ENCODE measurements at places on chromosomes 11 and 22.
A peak's percentile ranks its signal among the peaks of the same experiment; 100 is the strongest.

GRCh38 chr11:35148163-35148837 lies 9.3 kb downstream of the CD44 start:
- DNase-seq, result no peak

GRCh38 chr11:2800655-2801531 lies 84.7 kb downstream of the CDKN1C start:
- DNase-seq, result no peak

GRCh38 chr22:23832226-23833016 lies 6.4 kb downstream of the DERL3 start:
- DNase-seq, result no peak

DNA sequence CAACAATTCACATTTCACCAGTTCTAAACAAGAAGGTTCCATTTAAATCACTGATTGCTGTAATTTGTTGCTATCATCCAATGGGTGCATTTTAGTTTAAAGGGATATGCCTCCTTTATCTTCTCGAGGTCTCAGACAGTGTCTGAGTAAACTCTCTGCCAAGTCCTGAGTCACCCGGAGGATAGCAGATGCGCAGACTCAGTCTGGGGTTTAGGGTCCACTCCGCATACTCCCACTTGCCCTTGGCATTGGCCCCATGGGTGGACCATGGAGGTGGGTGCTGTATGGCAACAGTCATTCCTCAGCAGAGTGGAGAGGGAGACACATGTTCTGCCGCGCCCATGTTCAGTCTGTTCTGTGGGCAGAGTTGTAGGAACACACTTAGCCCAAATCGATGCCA lies 65.4 kb upstream of the CRTAM start:
- no peak for DNase-seq

DNA sequence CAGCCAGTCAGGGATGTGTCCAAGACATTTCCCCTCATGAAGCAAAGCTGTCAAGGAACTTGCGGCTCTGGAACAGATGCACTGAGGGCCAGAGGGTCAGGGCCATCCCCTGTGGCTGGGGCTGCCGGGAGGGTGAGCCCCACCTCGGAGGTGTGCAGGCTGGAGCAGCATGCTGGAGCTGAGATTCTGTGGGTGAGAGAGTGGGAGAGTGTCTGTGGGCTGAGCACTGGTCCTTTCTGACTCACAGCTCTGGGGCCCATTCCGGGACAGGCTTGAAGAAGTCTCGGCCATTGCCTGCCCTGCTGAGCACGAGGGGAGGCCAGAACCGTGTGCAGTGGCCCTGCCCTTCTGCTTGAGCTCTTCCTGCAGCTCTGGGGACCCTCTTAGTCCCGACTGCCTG lies 2.1 kb downstream of the OMP start:
- DNase-seq, result no peak

GRCh38 chr11:84890676-84891075 lies 736.5 kb downstream of the DLG2 start:
- peak; percentile 66 for DNase-seq

DNA sequence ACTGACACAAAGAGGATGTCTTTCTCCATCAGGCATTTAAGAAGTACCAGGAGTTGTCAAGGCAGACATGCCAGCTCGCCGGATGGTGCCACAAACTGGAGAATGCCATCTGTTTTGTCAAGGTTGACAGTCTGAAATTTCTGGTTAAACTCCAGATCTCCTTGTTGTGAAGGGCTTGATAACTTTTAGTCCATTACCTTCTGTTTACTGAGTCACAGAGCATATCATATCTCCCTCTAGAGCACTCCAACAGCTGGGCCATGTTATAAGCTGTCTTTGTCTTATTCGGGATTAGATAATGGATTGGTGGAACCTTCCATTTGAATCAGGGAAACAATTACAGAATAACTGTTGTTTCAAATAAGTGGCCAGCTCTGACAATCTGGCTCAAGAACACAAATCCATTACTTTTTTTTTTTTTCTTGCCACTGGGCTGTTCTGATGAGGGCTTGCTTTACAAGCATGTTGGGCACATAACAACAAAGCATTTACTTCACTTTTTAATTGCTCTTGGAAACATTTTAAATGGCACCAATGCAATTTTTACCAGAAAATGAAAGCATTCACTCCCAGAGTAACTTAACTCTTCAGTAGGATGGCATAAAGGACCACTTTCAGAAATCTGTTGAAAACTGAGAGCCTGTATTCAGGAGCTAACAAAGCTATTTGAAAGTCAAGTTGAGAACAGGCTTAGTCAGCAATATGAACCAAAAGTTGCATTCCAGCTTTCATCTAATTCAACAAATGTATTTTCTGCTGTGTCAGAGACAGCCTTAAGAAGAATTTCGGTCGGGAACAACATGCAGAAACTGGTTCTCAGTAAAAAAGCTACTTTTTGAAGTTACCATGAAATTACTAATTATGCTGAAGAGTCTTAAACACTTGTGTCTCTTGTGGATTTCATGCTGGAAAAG lies 227.6 kb upstream of the PITPNB start:
- DNase-seq, result peak; percentile 23

GRCh38 chr22:43313890-43314474 lies 29.2 kb downstream of the SCUBE1 start:
- no peak for DNase-seq

DNA sequence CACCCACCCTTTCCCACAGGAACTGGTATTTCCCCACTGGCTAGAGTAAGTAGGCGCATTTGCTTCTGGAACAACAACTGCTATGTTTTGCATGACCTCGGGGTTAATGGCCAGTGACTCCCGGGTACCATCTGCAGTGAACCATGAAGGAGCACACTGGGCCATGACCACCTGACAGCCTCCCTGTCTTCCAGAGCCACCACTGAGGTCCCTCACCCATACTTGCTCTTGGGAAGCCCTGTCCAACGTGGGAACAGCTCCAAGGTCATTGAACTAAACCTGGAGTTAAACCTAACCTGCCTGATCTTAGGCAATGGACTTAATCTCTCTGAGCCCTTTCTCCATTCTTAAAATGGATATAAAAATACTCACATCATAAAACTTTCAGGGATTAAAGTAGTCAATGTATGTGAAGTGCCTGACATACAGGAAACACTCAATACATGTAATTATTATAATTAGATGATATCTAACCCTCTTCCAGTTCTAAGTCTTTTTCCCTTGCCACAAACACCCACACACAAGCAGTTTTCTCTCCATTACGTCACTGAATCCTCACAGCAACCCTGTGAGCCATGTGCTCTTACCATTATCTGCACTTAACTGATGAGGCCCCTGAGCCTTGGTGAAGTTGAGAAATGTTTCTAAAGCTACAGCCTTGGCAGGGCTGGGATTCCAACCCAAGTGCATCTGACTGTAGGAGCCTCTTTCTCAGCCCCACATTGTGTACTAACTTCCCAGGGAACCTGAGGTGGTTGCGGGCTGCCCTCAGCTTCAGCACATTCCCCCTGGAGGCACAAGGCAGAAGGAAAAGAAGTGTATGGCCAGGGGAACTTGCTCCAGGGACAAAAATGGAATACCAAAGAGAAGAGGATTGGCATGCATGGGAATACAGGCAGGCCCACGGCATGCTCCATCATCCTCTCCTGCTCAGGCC lies 74.5 kb upstream of the NCAM1 start:
- no peak for DNase-seq

GRCh38 chr22:45318558-45319323 lies 9.0 kb downstream of the FAM118A start:
- peak; percentile 62 for DNase-seq

DNA sequence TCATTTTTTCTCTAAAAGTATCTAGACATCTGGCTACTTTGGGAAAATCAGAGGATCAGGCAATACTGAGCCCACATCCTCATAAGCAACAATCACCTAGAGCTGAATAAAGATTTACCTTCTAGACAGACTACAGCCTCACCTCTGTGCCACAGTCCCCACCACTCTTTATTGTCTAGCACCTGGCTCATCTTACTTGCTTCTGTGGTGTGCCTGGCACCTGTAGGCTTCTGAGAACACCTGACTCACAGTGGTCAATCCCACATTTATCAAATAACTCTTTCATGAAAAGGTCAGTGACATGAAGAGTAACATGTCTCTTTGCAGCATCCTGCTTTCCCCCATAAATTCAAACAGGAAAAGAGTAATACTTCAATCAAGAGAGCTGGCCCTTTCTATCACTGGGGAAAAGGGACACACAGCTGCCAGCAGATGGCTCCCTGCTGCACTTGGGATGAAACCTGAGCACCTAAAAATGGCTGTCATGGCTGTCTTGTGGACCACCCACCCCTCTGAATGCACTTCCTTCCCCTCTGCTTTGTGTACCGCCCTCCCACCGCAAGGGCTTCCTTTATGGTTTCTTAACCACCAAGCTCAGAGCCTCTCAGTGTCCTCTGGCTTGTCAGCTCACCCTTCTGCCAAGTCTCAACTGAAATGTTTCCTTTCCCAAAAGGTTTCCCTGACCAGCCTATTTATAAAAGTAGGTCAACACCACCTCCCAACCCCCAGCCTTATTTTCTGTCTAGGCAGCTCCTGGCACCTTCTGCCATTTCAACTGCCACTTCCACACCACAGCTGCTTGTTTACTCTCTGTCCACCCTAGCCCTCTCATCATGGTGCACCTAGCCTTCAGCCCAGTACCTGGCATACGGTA lies 9.3 kb downstream of the TFIP11 start:
- DNase-seq, result peak; percentile 67

GRCh38 chr11:133886029-133886428 lies 40.7 kb upstream of the SPATA19 start:
- no peak for DNase-seq

- peak; percentile 98 for DNase-seq
Measured at GRCh38 chr22:38700789-38701628, at the start of gene JOSD1. JOSD1 (minus strand) TSS chr22:38700943; CDS start chr22:38699987, 956 bp downstream.

- DNase-seq, result no peak
Measured at GRCh38 chr22:47075568-47075967, 313.1 kb downstream of the TBC1D22A start.

- no peak for DNase-seq
Measured at GRCh38 chr22:35609261-35609660, 7.9 kb downstream of the MB start.

GRCh38 chr22:20639343-20639742 lies 131.9 kb downstream of the MED15 start:
- no peak for DNase-seq

- DNase-seq, result no peak
Measured at GRCh38 chr22:45762545-45763235, 91.1 kb downstream of the ATXN10 start.
